Activated CD8-positive, alpha-beta memory T cell treated with anti-CD3 and anti-CD28 coated beads, Interleukin-2, amount 50 U/mL, for 4 hours (primary cell): ENCODE measurements at places on chromosomes 2 and 18.
A peak's percentile ranks its signal among the peaks of the same experiment; 100 is the strongest.

DNA sequence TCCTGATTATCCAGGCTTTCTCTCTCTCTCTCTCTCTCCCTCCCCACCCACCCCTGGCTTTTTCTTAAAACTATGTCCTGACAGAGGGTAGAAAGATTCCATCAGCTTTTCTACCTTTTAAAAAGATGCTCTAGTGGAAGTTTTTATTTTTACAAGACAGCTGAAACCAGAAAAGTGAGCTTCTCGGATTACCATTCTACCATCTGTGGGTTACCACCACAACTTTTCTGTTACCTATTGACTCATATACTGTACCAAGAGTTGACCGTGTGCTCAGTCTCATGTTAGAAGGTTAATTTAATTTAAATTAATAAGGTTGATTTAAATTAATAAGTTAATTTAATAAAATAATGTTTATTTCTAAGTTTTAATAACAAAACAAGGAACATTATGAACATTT is 137.6 kb downstream of the UPP2 start:
- no peak for DNase-seq

DNA sequence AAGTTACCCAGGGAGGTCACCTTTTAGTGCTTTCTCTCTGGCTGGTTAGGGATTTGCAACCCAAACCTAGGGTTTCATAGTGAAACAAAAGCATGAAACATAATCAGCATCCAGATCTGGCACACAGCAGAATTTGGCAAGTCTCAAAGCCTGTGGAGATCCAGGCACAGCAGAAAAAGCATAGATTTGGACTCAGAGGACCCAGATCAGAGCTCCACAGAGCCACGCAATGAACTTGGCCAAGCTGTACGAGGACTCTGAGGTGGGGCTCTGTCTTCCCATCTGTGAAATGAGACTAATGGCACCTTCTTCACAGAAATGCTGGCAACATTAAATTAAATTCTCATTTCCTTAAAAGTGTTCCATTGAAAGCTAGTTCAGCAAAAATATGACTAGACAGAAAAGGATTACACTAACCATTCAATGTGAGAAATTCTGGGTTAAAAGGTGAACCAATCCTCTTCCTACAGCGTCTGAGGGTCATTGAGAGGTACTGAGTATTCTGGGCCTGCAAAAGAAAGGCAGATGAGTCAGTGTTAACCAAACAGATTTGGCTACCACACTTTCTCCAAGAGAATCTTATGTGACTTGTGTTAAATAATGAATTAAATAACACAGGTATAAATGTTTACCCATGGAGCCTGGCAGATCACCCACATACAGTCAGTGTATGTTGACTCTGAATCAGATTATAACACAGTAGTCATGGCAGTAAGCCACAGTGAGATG is 266.3 kb downstream of the MREG start:
- no peak for DNase-seq

GRCh38 chr2:237885931-237886684 is 26.7 kb downstream of the RAMP1 start:
- DNase-seq = no peak

- DNase-seq = no peak
These were observed 9.0 kb downstream of the GBX2 start for GRCh38 chr2:236158969-236159777.

- no peak for DNase-seq
These were observed 102.8 kb upstream of the COPS8 start for GRCh38 chr2:236982693-236983455.

- no peak for DNase-seq
These were observed 648.0 kb downstream of the GALR1 start for GRCh38 chr18:77897606-77898005.

- DNase-seq = no peak
These were observed 45.1 kb downstream of the COL5A2 start for GRCh38 chr2:189134485-189134884.

DNA sequence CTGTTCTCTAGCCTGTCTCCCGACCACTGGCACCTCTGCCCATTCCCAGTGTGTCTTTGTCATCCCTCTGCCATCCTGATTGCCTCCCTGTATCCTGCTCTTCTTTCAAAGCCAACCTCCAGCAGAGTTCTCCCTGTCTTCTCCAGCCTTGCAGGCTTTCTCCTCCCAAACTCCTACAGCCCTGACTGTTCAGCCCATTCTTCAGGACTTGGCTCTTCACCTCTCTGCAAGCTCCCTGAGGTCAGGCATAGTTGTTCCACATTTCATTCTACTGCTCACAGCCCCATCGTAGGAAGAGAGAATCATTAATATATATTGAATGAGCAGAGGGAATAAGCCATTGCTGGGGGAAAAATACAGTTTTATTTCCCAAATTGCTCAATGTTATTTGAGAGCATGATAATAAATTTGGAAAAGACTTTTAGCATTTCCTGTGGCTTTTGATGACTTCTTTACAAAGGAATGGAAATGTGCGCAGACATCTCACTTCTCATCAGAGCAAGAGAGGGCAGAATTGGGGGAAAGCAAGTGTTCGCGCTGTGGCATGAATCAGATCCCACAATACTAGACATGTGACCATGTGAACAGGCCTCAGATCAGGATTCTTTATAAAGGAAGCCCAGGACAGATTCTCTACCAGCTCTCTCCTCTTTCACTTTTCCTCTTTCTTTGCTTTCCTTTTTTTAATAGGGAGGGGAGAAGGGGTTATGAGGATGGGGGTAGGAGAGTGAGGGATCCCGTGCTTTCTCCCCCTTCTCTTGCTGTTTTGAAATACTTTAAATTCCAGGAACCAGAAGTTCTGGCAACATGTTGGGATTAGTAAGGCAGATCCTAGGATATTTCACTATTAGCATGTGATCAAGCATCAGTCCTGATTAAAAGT is 37.4 kb downstream of the EPAS1 start:
- no peak for DNase-seq

- DNase-seq = no peak
These were observed 12.5 kb upstream of the CABYR start for GRCh38 chr18:24126155-24126961.

DNA sequence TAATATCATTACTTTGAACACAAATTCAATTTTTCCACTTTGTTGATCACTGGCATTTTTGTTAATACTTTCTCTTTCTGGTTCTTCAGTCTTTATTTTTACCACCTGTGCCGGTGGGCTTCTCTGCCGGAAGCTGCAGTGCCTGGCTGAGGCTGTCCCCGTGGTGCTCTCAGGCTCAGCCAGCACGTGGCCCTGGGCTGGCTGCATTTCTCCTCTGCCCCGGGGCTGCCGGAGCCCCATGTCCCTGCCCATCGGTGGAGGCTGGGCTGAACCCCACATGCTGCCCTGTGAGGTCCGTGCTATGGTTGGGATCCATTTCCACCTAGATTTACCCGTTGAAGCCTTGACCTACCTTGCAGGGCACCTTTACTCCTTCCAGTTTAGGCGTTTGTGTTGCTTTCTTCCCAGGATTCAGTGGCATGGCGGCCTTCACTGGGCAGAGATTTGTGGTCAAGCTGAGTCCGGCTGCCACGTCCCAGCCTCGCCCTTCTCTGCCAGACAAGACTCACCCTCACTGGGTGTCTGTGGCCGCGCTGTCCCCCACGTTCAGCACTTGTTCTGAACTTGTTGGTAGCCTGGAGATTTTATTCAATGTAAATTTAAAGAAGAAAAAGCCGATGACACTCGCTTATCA is 12.8 kb upstream of the TMEM18 start:
- no peak for DNase-seq

GRCh38 chr2:7626139-7626537 is 708.9 kb downstream of the RNF144A start:
- DNase-seq = no peak

- DNase-seq = no peak
These were observed 261.1 kb upstream of the FN1 start for GRCh38 chr2:215697003-215697402.

- no peak for DNase-seq
These were observed 1719.2 kb upstream of the LRRTM1 start for GRCh38 chr2:82023710-82024109.

DNA sequence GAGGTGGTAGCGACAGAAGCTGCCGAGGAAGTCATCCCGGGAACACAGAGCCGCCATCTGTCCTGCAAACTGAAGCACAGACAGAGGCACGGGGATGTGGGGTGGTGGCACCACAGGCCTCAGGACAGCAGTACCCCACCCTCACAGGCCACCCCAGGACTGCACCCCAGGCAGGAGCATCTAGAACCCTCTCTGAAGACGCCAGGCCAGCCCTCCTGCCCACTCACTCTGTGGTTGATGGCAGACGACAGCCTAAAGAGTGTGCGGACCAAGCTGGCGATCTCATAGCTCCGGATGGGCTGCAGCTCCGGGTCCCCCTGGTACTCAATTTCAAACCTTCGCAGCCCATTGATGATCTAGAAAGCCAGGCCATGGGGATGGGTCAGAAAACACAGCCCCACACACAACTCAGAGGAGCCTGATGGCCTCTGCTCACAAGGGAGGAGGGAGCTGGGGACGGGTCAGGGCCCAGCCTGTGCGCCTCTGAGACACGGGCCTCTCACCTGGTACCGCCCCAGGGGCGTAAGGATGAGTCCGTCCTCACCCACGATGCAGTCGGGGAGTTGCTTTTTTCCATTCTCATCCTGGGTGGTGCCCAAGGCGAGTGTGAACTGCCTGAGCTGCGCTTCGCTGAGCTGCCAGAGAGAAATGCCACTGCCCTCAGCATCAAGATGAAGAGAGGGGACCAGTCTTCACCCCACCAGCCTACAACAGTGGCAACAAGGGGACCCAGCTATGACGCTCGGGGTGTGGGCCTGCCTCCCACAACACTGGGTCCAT is 8.1 kb upstream of the CCDC74B start:
- DNase-seq = no peak

- DNase-seq = peak; percentile 75
These were observed 864 bp downstream of the LBH start for GRCh38 chr2:30231996-30232800.

GRCh38 chr18:76394780-76395476 is 100.1 kb downstream of the ZNF516 start:
- no peak for DNase-seq

DNA sequence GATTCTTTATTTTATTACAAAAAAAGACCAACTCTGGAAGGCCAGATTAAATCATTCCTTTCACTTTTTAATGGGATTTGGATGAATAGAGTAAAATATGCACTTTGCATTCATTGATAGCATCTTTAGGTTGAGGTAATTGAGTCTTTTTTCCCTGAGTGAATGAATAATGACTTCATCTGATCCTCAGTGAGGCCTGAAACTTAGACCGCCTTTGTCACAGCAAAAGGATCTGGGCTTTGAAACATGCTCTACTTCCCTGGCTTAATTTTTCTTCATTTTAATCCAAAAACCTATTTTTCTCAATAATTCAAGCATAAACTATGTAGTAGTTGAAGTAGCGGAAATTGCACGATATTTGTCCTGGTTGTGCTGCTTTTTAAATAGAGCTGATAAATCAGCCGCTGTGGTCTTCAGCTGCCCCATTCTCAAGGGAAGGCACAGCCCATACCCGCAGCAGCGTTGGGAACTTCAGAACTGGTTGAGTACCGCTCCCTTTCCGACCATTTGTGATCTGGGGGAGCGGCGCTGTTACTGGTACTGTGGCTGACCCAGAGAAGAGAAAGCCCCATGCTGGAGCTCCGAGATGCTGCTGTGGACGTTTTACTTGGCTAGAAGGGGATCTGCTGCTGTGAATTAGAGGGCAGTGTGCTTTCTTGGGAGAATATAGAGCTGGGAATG is 145.3 kb upstream of the NFATC1 start:
- DNase-seq = no peak

- no peak for DNase-seq
These were observed 166.8 kb downstream of the ANKRD30B start for GRCh38 chr18:14914771-14915170.

DNA sequence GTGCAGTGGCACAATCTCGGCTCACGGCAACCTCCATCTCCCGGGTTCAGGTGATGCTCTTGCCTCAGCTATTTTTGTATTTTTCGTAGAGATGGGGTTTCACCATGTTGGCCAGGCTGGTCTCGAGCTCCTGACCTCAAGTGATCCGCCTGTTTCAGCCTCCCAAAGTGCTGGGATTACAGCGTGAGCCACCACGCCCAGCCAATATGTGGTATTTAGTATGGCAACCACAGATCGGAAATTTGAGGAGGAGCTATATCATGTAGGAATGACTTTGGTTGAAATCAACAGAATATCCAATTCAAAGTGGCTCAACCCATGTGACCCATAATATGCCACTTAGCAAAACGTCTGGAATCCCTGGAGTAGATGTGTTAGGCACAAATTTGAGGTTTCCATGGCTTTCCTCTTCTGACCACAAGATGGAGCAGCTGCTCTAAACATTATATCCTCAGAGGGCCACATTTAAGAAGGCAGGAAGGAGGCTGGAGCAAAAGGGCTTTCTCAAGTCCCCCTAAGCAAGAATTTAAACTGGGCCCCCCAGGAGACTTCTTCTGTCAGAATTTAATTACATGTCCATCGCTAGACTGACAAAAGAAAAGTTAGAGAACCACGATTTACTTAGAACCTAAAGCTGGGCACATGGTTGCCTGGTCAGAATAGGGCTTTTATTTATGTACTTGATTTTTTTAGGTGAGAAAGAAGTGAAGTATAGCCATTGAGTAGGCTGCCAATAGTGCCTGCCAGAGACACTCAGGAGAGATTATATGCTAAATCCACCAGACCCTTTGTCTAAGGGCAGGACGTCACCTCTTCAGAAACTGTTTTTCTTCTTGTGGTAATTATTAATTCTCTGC is 49.6 kb upstream of the ITSN2 start:
- DNase-seq = no peak

DNA sequence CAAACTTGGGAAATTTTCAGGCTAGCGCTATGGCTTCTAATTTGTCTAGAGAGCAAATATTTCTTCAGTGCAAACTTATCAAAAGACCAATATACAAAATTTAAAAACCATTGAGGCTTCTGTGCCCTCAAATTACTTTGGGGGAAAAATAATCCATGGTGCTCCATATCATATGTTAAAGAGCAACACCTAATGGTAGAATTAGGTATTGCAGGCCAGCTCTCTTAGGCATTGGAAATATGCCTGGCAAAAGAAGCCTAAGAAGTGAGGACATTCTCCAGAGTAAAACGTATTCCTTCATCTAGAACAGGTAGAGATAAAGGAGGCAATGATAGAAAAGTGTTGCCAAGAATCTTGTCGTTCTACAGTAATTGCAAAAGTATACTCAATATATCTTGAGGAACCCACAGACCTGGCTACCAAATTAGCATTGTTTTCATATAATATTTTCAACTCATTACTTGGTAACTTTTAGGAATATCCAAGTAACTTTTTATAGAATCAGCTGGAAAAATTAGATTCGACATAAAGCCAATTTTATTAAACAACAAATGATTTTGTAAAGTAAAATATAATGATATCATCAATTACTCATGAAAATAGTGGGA is 401.1 kb downstream of the BCL11A start:
- no peak for DNase-seq

- DNase-seq = no peak
These were observed 121.5 kb upstream of the PDE1A start for GRCh38 chr2:182548031-182548950.

DNA sequence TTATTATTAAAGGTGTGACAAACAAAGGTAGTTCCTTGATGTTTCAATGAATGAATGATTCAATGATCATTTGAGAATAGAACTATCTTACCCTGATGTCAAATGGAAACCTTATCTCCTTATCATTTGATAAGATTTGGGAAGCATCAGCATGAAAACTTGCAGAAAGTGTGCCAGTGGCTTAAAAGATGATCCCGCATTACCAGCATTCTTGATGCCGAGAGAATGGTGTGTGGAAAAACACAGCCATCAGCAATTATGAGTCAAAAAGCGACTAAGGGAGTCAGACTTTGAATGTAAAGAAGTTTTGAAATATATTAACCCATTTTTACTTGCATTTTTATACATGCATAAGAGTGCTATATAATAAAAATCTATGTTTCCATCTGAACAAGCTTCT is 93.7 kb downstream of the MAIP1 start:
- DNase-seq = no peak

- no peak for DNase-seq
These were observed 28.4 kb upstream of the DYNC2LI1 start for GRCh38 chr2:43745457-43745856.
